CD4-positive, alpha-beta T cell treated with Interleukin-17A for 4 hours (primary cell): ENCODE measurements at places on chromosomes 12 and 14.

DNA sequence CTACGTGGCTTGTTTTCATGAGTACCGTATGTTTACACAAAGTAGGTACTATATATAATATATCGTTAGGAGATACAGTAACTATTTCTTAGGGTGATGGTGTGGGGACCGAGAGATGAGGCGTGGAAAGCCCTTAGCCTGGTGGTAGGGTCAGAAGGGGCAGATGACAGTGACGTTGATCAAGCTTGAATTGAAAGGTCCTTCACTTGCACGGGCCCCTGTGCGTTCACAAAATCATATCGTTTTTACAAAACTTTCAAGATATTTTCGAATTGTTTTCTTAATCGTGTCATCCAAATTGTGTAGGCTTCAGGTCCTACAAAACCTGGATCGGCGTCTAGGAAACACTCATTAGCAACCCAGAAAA, 881 bp upstream of the SOS2 start:
- DNase-seq, result no peak

DNA sequence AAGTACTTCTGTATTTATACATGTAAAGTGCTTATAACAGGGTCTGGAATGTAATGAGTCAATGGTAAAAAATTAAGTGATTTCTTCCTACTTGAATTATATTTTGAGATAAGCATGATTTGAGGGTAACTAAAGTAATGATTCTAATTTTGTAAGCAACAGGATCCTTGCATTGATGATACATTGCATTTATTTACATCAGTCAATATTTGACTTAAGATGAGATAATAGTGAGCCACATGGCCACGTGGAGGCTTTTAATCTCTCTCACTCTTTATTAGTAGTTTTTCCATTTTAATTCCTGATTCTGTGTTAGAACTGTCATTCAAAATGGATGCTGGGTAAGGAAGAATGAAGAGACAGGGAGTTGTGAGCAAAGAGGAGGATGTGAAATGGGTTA, 298.1 kb upstream of the PRICKLE1 start:
- DNase-seq, result no peak

DNA sequence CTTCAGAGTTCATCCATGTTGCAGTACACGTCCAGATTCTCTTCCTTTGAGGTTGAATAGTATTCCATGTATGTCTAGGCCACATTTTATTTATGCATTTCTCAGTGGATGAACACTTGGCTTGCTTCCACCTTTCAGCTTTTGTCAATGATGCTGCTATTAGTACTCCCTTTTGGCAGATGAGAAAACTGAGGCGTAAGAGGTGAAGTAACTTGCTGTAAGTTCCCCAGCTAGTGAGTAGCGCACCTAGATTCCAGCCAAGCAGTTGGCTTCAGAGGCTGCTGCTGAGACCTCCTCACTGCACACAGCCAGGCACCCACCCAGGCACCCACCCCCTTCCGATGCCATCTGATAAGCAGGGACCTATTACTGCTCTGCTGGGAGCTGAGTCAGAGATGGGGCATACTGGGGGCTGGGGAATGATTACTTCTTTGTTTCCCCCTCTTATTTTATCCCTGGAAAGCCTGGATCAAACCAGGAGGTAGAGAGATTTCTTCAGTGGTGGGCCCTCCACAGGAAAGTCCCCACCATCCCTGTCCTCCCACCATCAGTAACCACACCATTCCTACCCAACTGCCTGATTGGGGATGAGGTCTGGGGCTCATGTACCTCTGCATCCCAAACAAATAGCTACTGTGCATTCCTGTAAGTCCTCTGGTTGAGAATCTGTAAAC, 234.6 kb downstream of the PCNX1 start:
- DNase-seq, result no peak

DNA sequence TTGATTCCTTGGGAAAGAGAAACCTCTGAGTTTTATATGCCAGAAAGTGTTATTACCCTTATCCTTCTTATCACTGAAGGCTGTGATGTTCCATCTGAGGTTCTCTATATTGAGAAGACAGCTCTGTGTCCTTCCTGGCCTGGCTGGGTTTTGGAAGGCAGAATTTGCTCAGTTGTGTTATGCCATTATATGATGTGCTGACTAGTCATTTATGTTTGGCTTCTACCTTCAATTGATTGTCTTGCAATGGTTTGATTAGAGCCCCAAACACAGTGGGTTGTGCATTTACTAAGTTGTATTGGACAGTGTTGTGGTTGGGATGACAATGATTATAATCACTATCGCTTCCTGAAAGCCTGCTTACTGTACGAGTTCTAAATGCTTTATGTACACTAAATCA, 265.7 kb downstream of the SNAPC1 start:
- no peak for DNase-seq

- no peak for DNase-seq
Observed at GRCh38 chr12:130953771-130954543, at the start of gene ADGRD1. TSS of gene ADGRD1 (plus strand) at chr12:130953907. CDS start at chr12:130954466, 559 bp downstream.

DNA sequence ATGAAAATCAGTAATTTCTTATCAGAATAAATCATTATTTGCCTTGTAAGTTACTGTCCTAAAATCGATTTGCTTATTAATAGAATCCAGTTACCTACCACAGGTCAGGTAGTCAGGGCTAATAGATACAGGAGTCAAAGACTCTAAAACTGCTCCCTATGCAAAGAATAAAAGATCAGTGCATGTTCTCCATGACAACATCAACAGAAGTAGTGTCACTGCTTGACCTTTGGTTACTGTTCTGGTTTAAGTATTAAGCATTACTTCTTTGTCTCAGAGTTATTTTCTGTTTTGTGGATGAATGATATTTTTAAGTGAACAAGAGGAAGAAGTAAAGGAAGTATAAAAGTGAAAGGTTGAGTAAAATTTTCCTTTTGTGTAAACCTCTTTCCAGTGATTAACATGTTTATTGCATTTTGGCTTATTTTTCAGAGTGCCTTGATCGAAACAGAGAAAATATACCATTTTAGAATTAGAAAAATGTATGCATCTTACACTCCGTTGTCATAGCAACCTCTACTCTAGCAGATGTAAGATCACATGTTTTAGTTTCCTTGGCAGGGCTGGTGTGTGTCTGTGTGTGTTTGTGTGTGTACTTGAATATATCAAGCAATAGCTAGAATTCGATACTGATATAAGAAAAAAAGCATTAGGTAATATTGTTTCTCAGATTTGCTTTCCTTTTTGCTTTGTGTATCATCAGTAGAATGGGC, 44.7 kb downstream of the ABCD2 start:
- DNase-seq, result no peak

DNA sequence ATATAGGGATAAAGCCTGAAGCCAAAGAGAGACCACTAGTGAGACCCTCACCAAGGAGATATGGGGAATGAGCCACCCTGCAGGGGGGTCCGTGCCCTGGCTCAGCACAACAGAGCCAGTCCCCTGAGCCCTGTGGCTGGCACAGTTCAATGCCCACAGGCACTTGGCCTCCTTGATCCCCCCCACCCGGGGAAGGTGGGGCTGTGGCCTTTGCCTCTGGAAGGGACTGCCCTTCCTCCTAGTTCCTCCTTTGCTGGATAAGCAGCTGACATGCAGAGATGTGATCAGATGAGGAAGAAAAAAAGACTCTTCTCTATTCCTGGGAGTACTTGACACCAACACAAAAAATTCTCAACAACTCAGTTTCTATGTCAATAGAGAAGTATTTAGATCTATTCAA, 19.9 kb downstream of the TTC7B start:
- no peak for DNase-seq

- no peak for DNase-seq
Observed at GRCh38 chr14:44283836-44284235, 223.2 kb downstream of the FSCB start.

DNA sequence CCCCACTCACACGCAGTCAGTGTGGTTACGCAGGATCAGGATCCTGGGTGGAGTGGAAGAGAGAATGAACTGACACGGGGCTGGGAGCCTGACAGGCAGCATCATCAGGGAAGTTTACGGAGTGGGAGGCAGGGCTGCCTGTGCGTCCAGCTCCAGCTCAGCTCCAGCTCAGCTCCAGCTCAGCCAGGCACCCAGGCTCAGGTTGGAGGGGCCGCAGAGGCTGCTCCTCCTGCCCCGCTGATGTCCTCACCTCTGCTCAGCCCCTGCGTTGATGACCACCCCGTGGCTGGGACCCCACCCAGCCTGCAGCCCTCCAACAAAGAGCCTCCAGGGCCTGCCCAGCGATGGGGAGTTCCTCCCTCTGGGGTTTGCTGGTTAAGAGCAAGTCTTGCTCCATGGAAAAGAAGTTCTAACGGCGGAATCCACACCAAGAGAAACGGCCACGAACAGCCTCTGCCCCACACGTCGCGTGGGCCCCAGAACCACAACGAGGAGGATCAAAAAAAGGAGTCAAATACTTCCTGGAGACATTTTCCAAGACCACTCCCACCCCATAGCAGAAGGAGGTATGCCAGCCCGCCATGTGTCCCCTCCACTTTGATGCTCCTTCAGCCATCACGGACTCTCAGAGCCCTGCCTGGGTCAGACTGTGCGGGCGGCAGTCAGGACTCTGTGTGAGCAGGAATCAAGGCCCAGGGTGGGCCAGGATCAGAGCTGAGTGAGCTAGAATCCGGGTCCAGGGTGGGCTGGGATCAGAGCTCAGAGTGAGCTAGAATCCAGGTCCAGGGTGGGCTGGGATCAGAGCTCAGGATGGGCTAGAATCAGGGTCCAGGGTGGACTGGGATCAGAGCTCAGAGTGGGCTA, 17.7 kb upstream of the C14orf180 start:
- DNase-seq, result no peak

GRCh38 chr12:132171293-132171967, 27.2 kb downstream of the NOC4L start:
- no peak for DNase-seq

DNA sequence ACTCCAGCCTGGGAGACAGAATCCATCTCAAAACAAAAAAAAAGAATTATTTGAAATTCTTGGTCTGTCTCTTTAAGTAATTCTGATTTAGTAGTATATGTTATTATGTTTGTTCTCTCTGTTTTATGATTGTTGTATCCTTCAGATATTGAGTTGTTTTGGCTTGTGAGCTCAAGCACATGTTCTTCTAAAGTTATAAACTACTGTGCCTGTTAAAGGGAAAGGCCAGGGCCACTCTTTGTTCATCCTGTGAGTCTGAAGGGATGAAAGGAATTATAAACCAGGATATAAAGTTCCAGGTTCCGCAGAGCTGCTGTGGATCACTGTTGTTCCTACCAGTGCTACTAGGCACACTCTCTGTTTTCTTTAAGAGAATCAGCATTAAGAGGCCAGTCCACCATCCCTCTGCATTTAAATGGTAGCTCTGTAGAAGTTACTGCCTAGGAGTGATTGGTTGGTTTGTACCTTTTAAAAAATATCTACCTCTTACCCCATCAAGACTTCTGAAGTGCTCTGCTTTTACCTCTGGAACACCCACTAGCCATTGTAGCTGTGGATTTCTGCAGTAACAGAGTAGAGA, 14.1 kb downstream of the TMTC3 start:
- DNase-seq, result no peak

DNA sequence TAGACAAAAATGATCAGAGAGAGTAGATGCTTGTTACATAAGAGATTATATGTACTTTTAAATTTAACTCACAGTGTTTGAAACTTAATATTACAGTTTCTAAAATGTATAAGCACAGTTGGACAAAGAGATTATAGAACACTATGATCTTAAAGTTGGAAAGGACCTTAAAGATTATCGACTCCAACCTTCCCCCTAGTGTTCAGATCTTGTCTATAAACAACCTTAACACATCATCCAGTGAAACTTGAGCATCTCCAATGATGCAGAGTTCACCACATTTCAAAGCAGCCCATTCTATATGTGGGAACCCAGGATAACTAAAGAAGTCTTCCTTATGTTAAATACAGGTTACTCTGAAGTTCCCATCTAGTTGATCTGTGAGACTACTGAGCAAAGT, 480.8 kb downstream of the RMST start:
- no peak for DNase-seq

DNA sequence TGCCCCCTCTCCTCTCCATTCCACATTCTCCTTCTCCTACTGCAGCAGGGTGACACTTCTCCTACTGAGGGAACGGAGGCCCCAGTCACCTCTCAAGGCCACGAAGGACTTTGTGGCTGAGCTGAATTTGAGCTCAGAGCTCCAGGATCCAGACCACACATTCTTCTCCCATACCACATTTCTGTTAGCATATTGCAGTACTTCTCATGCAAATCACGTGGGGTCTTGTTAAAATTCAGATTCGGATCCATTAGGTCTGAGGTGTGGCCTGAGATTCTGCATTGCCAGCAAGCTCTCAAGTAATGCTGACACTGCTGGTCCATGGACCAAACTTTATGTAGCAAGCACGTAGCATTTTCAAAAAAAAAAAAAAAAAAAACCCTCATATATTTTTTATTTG, 9.6 kb upstream of the IFI27L2 start:
- DNase-seq, result no peak
